Activated CD8-positive, alpha-beta T cell treated with anti-CD3 and anti-CD28 coated beads for 36 hours (primary cell): ENCODE measurements at places on chromosomes 11 and 22. TPM values are rescaled to one million over a fixed set of nuclear protein-coding genes. Genes with fewer than 3 reads are reported as not detected.

Gene SNX32
- 1.6 TPM for total RNA-seq

Gene MPPED1
- not detected for total RNA-seq

Gene GAB4
- not detected for total RNA-seq

Gene SPDYC
- total RNA-seq = not detected

Gene MS4A6A
- total RNA-seq = not detected

Gene FAM118B
- total RNA-seq = 8.9 TPM

Gene SLC43A3
- 294 TPM for total RNA-seq

Gene SAA4
- not detected for total RNA-seq

Gene SAAL1
- total RNA-seq = 39.9 TPM

Gene ACTN3
- not detected for total RNA-seq

Gene TNNT3
- 5.4 TPM for total RNA-seq

GRCh38 chr11:77669848-77670511 is 32.4 kb upstream of the CLNS1A start:
- DNase-seq = no peak

DNA sequence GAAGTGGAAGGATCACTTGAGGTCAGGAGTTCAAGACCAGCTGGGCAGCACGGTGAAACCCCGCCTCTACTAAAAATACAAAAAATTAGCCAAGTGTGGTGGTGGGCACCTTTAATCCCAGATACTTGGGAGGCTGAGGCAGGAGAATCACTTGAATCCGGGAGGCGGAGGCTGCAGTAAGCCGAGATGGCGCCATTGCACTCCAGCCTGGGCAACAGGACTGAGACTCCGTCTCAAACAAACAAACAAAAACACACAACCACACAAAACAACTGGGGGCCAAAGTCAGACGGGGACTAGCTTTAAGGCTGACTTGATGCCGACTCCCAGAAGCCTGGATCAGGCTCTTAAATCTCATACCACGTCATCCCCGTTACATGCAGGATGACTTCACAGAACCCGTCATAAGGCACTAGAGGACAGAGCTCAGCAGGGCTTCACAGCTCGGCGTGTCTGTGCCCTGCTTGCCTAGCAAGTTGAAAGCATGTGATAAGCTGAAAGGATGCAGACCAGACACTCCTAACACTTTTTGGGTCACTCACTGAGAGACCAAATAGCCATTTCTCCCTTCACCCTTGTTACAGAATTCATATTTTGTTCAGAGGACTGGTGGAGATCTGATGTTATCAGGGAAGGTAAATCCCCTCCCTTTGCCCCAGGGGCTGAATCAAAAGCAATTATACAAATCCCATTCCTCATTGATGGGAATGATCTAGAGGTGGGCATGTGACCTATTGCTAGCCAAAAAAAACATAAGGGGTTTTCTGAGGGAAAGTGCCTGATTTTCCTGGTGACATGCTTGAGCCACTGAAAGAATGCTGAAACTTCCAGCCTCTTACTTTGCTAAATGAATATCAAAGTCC is 65.4 kb downstream of the GAB2 start:
- DNase-seq = no peak

GRCh38 chr11:113288286-113288863 is 26.0 kb upstream of the TTC12 start:
- no peak for DNase-seq

DNA sequence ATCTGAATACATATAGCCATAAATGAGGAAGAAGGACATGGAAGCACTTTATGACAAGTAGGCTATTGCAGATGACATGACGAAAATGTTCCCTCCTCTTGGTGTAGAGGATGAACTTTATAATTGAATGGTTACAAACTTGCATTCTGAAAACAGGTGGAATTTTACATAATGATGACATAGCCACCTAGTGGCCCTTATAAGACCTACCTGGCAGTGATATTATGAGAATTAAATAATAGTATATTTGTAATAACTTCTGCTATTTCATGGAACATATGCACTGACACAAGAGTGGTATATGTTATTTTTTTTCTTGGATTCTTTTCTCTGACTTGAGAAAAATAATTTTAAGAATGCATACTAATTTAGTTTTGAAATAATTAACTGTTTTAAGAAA is 22.9 kb downstream of the TRIM22 start:
- no peak for DNase-seq

DNA sequence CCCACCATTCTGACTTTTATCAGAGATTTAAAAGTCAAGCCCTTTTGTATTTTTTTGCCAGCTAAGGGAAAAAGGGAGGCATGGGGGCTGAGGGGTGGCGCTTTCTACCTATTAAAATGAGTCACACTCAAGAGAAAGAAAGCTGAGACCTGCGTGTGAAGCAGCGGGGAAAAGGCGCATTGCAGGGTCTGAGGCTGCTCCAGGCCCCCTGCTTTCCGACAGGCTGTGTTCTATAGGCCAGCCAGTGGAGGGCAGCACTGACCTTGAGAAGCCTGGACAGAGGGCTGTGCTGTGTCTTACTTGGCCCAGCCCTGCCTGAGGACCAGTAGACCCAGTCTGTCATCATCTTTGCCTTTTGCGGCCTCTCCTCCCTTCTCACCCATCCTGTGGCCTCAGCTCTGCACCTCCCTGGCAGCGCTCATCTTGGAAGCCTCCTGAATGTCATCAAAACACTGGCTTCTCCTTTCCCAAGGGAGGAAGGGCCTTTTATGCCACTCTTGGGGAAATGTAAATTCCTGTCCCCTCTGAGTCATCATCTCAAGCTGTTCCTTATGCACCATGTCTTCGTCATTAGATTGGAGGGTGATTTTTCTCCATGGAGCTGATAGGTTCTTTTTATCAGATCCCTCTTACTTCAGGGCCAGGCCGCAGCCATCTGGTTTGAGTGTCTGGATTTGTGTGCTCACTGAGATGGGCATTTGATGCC is 12.6 kb upstream of the MAPK8IP1 start:
- DNase-seq = peak; percentile 46

- no peak for DNase-seq
Observed at GRCh38 chr11:85867751-85868150, 12.6 kb downstream of the CCDC83 start.

- peak; percentile 20 for DNase-seq
Observed at GRCh38 chr11:69703768-69704507, at the start of gene FGF19. TSS of gene FGF19 (minus strand) at chr11:69704022. CDS start at chr11:69703876, 146 bp downstream.

GRCh38 chr11:20966489-20966888 is 297.1 kb downstream of the NELL1 start:
- no peak for DNase-seq

- no peak for DNase-seq
Observed at GRCh38 chr11:46659908-46660307, 40.5 kb downstream of the ARHGAP1 start.

DNA sequence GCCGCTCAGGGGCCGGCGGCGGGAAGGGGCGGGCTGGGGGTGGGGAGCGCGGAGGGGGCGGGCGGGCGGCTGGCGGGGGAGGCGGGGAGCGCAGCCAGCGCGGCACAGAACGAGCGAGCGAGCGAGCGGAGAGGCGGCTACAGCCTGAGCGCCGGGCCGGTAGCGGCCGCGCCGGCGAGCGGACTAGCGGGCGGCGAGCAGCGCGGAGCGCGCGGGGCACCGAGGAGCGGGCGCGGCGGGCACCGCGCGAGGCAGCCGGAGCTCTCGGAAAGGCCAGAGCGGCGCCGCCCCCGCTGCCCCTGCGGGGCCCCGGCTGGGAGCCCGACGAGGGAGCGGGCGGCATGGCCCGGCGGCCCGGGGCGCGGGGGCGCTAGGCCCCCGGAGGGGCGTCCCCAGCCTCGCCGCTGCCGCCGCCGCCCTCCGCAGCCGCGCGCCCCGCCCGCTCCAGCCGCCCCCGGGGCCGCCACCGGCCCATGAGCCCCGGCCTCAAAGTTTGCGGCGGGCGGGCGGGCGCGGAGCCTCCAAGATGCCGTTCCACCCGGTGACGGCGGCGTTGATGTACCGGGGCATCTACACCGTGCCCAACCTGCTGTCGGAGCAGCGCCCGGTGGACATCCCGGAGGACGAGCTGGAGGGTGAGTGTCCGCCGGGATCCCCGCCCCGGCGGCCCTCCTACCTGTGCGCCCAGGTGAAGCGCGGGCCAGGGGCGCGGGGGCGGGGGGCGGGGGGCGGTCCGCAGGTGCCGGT is at the start of gene CABP7:
CABP7 (plus strand) TSS at position 105 of the 747 bp plus-strand sequence; CDS start at position 527, 422 bp downstream.
- no peak for DNase-seq

GRCh38 chr11:119363851-119364590 is 17.5 kb downstream of the USP2 start:
- peak; percentile 50 for DNase-seq

- no peak for DNase-seq
Observed at GRCh38 chr11:17568944-17569343, 21.9 kb downstream of the OTOG start.

DNA sequence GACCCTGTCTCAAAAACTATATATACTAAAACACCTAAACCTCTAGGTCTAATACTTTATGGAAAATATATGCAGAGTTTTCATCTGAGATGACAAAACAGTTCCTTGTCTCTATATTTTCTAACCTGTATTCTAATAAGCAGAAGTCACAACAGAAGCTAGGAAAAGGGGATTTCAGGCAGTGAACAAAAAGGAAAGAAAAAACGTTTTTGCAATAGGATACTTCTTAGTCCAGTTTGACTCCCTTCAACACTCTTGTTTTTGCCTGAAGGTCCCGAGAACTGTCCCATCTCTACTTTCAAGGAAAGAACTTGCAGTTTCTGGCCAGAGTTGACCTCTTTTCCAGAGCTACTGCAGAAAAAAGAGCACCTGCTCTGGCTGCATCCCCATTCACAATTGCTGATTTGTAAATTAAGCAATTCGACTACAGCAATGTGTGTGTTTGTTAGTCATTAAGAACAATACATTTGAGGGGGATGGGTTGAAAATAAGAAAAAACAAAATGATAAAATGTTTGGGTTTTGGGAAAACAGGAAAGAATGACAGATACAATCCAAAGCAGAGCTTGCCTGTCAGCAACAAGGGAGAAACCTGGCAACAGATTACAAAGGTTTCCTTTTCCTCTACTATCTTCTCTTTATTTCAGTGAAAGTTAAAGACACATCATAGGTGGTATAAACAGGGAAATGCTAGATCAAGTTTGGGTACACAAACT is 160.0 kb downstream of the FCHSD2 start:
- DNase-seq = no peak

- DNase-seq = no peak
Observed at GRCh38 chr11:115182282-115182955, 321.8 kb downstream of the CADM1 start.

DNA sequence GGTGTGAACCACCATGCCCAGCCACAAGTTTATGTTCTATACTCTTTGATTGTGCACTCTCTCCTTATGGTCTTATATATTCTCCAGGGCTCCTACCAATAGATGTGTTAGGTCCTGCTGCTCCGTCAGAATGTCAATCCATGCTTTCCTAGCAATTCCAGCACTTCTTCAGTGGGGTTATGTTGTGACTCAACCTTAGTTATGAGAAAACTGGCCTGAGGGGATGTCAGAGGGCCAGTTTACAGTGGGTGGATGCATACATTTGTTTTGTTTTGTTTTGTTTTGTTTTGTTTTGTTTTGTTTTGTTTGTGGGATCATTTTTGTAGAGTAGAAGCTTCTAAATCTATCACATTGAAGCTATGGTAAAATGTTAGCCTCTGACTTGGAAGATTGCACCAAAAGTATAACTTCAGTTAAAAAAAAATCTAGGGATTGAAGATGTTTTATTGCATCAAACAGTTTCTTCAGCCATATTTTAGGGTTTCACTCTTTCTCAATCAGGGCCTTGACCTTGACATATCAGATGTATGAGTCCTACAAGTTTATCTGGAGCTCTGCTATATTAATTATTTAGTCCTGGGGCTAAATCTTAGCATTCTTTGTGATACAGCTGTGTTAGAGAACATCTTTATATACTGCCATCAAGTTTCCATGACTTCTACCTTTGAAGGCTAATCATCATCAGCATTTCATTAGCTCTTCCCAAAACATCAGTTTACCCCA is 191.6 kb upstream of the CNTN5 start:
- no peak for DNase-seq

- DNase-seq = no peak
Observed at GRCh38 chr11:100794446-100794845, 107.4 kb downstream of the ARHGAP42 start.

- no peak for DNase-seq
Observed at GRCh38 chr11:2581151-2581930, 118.5 kb downstream of the KCNQ1OT1 start.

DNA sequence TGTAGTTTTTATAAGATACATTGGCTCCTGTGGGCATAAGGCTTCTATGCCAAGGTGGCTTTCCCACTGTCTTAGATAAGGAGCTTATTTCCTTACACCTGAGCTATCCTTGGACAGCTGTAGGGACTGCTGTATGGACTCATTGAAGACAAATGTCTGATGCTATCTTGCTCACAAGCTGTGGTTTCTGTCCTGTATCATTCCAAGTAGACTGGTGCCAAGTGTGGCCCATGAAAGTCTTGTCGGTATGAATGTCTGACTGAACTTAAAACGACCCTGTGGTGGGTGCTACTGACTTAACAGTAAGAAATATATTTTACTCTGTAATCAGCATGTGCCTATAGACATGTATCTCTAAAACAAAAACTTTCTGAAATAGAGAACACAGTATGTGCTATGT is 45.0 kb downstream of the LARGE2 start:
- no peak for DNase-seq

- DNase-seq = no peak
Observed at GRCh38 chr11:44328138-44328660, 18.3 kb upstream of the ALX4 start.

DNA sequence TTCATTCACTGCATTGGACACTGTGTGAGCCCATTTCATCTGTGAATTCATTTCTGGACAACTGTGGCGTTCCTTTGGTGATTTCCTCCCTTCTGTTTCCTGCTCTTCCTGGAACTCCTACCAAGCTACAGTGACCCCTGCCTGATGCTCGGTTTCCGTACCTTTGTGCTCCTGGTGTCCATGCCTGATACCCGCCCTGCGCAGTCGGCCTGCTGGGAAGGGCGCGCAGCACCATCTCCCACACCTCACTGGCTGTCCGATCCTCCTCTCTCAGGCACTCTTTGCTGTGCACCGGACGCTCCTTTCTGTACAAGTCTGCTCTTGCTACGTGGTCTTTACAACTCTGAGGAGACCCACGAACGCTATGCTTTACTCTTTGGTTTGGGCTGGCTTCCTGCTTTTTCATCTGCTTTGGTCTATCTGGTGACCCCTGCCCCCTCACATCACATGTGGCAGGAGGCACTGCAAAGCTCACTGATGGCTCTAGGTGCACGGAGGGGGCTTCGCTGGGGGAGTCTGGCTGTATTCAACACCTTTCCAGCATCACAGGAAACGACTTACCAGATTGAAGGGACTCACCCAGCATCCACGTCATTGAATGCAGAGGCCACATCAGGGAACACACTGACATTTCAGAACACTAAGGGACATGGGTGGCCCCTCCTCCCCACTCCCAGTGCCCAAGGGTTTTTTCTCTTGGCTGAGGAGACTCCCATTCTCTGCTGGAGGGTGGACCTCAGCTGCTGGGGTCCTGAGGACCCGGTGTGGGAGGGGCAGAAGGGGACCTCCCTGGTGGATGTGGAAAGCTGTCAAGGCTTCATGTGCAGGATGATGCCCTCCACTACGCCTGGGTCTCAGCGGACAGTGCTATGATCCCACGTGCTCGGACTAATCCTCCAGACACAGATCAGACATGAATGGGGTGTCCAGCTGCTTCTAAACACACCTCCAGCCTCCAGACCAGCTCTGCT is 27.0 kb upstream of the MOB2 start:
- DNase-seq = no peak

GRCh38 chr22:42639541-42640241 is 710 bp downstream of the ATP5MGL start:
- DNase-seq = no peak

- DNase-seq = peak; percentile 94
Observed at GRCh38 chr11:62678770-62679696, at the start of gene UBXN1. TSS of gene UBXN1 (minus strand) at chr11:62679073. CDS start at chr11:62678923, 150 bp downstream.

- no peak for DNase-seq
Observed at GRCh38 chr11:110989428-110990133, 255.9 kb upstream of the POU2AF2 start.

- DNase-seq = no peak
Observed at GRCh38 chr11:69539416-69540117, 58.1 kb downstream of the LINC01488 start.

- peak; percentile 68 for DNase-seq
Observed at GRCh38 chr11:61891331-61892084, at the start of gene FADS3. TSS of gene FADS3 (minus strand) at chr11:61891545. CDS start at chr11:61891381, 164 bp downstream.
